ENCODE measurements at places on chromosomes 5 and 9. TPM values are rescaled to one million over a fixed set of nuclear protein-coding genes. Genes with fewer than 3 reads are reported as not detected.

GRCh38 chr5:60604771-60605170 lies 95.2 kb downstream of the DEPDC1B start:
- H3K36me3 ChIP-seq = peaks cover 11% of the 10 kb centered on the region
- H3K27ac ChIP-seq = no peak overlapping the region
- no peak for DNase-seq

GRCh38 chr9:32072570-32072969 lies 311.9 kb upstream of the ACO1 start:
- no peak overlapping the region for H3K4me3 ChIP-seq
- H3K4me1 ChIP-seq = no peaks in the 10 kb centered on the region
- H3K27me3 ChIP-seq = no peaks in the 10 kb centered on the region
- DNase-seq = no peak
- H3K36me3 ChIP-seq = no peaks in the 10 kb centered on the region

The NIM1K gene
- not detected for total RNA-seq

The SPACA9 gene
- 5.4 TPM for total RNA-seq

GRCh38 chr5:143399616-143400540 lies 3.6 kb downstream of the NR3C1 start:
- H3K27ac ChIP-seq = no peak overlapping the region
- no peaks in the 10 kb centered on the region for H3K27me3 ChIP-seq
- H3K4me3 ChIP-seq = peak overlapping the region; percentile 89
- H3K36me3 ChIP-seq = peaks cover 8% of the 10 kb centered on the region
- H3K4me1 ChIP-seq = peaks cover 7% of the 10 kb centered on the region
- no peak for DNase-seq

DNA sequence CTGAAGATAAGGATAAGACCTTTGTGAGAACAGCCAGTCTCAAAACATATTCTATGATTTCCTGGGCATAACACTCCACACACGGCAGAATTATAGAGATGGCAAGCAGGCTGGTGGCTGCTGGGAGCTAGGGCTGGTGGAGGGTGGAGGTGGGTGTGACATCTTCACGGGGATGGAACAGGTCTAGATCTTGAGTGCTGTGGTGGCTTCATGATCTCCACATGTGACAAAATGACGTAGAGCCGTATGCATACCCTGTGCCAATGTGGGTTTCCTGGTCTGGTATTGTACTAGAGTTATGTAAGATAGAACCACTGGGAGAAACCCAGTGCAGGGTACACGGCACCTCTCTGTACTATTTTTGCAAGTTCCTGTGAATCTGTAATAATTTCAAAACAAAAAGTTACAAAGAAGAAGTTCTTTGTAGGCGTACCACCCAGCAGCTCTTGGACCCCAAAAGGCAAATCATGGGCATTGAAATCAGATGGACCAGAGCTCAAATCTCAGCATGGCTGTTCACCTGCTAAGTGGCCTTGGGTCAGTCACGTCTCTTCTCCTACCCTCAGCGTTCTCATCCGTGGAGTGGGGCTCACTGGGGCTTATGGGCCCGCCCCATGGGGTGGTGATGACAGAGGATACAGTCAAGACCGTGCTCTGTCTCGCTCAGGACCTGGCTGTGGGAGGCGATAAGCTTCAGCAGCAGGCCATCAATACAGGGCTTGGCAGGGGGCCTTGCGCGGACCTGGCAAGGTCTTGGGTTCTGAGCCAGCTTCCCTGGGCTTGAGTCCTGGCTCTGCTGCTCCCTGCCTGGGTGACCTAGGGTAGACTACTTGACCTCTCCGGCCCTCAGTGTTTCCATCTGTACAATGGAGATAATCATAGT lies 74.7 kb upstream of the UNC5A start:
- no peak overlapping the region for H3K27ac ChIP-seq
- no peak overlapping the region for H3K4me3 ChIP-seq
- peaks cover 3% of the 10 kb centered on the region for H3K4me1 ChIP-seq
- no peaks in the 10 kb centered on the region for H3K36me3 ChIP-seq
- no peaks in the 10 kb centered on the region for H3K27me3 ChIP-seq

DNA sequence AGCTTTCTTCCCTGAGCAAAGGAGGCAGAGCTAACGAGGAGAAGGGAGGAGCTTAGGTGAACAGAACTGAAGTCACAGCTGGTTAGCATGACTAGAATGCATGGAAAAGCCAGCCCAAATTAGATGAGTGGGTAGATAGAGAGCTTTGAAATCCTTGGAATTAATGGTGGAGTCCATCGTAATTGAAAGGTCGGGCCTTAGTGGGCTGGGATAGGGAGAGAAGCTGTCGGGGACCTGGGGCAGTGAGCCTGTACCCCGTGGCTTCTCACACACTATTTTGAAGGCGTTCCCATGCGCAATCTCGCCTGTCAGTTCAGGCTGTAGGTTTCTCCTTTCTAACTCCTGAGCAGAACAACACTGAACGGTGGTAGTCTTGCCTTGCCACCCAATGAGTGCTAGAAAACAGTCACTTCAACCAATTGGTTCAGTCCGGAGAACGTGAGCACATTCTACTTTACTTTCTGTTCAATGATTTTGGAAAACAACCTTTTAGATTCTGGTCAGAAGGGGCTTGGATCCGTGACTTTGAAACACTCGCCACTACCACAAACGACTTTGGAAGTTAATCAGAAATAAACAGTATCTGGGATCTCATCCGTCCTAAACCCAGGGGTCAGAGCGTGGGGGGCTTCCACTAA lies 655 bp upstream of the RAI14 start:
- H3K27ac ChIP-seq = peak overlapping the region; percentile 83
- no peaks in the 10 kb centered on the region for H3K27me3 ChIP-seq
- H3K4me3 ChIP-seq = peak overlapping the region; percentile 87
- H3K4me1 ChIP-seq = no peaks in the 10 kb centered on the region
- DNase-seq = peak; percentile 85

DNA sequence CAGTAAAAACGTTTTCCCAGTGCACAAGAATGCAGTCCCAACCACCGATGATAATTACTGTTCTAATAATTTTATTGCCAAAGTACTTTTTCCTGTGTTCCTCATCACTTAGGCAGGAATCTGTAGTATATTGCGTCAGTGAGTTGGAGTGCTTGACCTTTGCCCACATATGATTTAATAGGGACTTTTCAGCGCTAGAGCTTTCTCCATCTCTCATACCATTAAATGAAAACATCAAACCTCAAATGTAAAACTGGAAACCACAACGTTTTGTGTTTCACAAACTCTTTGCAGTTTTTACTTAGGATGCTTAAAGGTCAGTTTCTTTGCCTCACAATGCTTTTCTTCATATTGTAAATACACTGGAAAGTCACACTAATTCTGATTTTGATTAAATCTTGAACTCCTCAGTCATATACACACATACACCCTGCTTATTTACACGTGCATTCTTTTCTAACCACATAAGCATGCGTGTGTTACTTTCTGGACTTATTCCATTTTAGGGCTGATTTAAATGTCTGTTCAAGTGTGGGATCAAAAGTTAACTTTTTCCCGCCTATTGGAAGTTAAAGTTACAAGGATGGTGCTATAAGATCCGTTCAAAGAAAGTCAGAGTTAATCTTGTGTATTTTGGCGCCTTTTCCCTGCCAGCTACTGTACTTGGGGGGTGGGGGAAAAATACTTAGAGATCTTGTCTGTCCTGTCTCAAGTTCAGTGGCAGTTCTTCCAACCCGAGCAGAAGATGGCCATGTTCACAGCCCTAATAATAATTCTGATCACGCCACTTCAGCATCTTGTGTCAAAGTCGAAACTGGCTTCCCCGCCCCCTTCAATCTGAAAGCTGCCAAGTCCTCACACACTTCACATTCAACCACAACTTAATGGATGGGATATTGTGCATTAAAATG lies 6.6 kb upstream of the NFIB start:
- H3K27me3 ChIP-seq = peaks cover 76% of the 10 kb centered on the region
- peak overlapping the region; percentile 37 for H3K27ac ChIP-seq
- peaks cover 3% of the 10 kb centered on the region for H3K4me1 ChIP-seq
- no peaks in the 10 kb centered on the region for H3K36me3 ChIP-seq
- DNase-seq = no peak

DNA sequence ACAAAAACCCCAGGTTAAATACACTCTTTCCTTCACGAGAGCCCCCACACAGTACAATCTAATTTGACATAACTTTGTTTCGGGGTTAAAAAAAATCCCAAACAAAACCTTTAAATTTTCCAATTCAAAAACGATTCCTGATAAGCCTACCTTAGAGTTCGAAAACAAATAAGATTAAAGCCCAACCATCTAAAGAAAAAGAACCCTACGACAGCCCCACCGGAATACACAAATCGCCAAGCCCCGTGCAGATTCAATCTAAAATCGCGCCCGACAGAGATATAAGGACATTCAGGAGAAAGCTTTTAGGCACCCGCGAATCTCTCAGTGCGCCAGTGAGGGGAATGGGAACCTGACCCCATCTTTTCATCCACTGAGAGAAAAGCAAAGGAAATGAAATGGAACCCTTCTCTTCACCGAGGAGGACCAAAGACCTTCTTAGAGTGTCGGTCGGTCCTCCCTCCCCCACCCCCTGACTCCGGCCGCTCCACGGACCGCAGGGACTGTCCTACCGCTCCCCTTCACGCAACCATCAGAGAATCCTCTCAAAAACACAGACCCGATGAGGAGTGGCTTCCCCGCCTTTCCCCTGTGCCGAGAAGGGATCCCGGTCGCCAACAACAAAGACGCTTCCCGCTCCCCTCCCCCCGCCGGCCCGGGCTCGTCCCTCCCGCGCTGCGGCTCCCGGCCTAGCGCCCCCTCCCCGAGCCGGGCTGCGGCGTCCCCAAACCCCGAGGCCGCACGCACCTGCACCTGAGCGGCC lies 925 bp downstream of the ABHD17B start:
- no peaks in the 10 kb centered on the region for H3K27me3 ChIP-seq
- no peaks in the 10 kb centered on the region for H3K4me1 ChIP-seq
- H3K27ac ChIP-seq = peak overlapping the region; percentile 96
- peak overlapping the region; percentile 97 for H3K4me3 ChIP-seq
- peak; percentile 80 for DNase-seq

The HAPLN1 gene
- total RNA-seq = 1.3 TPM

The SPAAR gene
- 0.25 TPM for total RNA-seq

GRCh38 chr5:33241802-33242201 lies 199.0 kb upstream of the TARS1 start:
- no peaks in the 10 kb centered on the region for H3K36me3 ChIP-seq
- no peak overlapping the region for H3K4me3 ChIP-seq
- no peak overlapping the region for H3K27ac ChIP-seq
- no peaks in the 10 kb centered on the region for H3K27me3 ChIP-seq
- no peak for DNase-seq
- H3K4me1 ChIP-seq = peaks cover 10% of the 10 kb centered on the region

DNA sequence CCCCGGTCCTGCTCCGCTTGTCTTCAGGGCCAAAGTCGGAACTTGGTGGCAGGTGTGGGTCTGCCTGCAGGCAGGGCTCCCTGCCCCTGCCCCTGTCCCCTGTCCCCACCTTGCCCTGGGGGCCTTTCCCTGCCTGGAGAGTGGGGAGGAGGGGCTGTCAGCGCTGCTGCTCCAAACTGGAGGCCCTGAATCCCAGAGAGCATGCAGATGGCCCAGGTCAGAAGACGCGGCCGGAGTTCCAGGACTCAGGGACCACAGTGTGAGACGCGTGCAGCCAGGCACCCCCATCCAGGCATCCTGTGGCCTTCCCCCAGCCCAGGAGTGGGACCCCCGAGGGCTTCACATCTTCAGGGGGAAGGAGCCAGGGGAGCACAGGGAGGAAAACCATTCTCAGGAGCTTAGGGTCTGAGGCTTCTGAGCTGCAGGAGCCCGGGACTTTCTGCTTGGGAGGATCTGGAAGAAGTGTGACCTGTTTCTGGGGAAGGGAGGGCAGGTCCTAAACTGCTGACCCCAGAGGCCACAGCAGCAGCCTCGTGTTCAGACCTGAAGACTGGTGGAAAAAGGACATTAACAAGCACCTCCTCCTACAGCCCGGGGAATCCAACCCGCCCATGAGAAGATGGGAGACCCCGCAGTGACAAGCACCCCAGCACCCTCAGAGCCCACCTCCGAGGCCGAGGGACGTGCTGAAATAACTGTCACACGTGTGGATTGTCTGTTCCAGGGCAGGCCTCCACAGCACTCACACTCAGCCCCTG lies 38.0 kb downstream of the RASGEF1C start:
- H3K27me3 ChIP-seq = no peaks in the 10 kb centered on the region
- DNase-seq = no peak
- no peaks in the 10 kb centered on the region for H3K36me3 ChIP-seq
- H3K4me1 ChIP-seq = no peaks in the 10 kb centered on the region
- no peak overlapping the region for H3K27ac ChIP-seq
- no peak overlapping the region for H3K4me3 ChIP-seq

DNA sequence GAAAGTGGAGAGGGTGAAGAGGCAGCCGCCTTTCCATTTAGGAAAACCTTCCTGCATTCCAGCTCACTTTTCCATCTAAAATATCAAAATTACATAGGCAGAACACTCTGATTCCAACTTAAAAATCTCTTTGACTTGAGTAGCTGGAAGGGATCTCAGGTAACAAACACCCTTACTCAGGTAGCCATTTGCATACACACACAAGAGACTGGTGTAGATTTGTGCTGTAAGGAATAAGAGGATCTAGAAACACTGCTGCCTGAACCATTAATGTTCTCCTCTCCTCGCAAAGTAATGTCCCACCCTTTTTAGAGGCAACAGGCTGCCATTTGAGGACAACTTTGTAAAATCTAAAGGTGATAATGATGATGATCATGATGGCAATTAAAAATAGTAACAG lies 53.5 kb downstream of the BNC2 start:
- no peak for DNase-seq
- no peaks in the 10 kb centered on the region for H3K27me3 ChIP-seq
- H3K4me3 ChIP-seq = no peak overlapping the region

DNA sequence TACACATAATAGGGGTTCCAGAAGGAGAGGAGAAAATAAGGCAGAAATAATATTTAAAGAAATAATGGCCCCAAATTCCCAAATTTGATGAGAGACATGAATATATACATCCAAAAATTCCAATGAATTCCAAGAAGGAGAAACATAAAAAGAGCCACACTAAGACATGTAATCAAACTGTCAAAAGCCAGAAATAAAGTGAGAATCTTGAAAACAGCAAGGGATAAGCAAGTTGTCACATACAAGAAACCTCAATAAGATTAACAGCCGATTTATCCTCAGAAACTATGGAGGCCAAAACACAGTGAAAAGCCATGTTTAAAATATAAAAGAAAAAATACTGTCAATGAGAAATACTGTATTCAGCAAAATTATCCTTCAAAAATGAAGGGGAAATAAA lies 14.5 kb downstream of the CATSPER3 start:
- H3K4me1 ChIP-seq = no peaks in the 10 kb centered on the region
- H3K27me3 ChIP-seq = no peaks in the 10 kb centered on the region

The PCDHB10 gene
- total RNA-seq = 2.9 TPM

GRCh38 chr5:149608936-149609545 lies 27.7 kb downstream of the ARHGEF37 start:
- H3K4me1 ChIP-seq = no peaks in the 10 kb centered on the region
- H3K36me3 ChIP-seq = no peaks in the 10 kb centered on the region
- H3K27me3 ChIP-seq = no peaks in the 10 kb centered on the region
- no peak overlapping the region for H3K27ac ChIP-seq
- no peak for DNase-seq
